ENCODE measurements at places on chromosomes 7 and 10. TPM values are rescaled to one million over a fixed set of nuclear protein-coding genes. Genes with fewer than 3 reads are reported as not detected.

- no peaks in the 10 kb centered on the region for H3K27me3 ChIP-seq
- no peak overlapping the region for H3K27ac ChIP-seq
- H3K4me1 ChIP-seq: no peaks in the 10 kb centered on the region
- no peak for DNase-seq
- H3K36me3 ChIP-seq: no peaks in the 10 kb centered on the region
These were observed 133.6 kb downstream of the TMEM26 start for GRCh38 chr10:61319386-61320256.

DNA sequence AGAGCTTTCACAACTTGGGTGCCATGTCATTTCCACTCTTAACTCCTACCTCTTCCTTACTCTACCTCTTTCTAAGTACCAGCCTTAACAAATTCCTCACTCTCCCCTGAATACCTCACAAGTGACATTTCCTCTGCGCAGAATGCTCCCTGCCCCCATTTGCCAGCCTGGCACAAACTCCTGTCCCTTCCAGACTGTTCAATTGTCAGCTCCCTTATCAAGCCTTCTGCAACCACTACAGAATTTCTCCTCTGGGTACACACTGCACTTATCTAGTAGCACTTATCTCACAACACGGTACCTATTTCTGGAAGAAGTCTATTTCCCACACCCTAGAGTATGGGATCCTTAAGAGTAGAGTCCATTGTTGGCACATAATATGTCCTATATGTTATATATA, 39.1 kb upstream of the ANAPC16 start:
- DNase-seq: no peak
- no peaks in the 10 kb centered on the region for H3K27me3 ChIP-seq
- H3K4me1 ChIP-seq: no peaks in the 10 kb centered on the region
- H3K36me3 ChIP-seq: peaks cover 8% of the 10 kb centered on the region
- H3K27ac ChIP-seq: no peak overlapping the region
- no peak overlapping the region for H3K4me3 ChIP-seq

ACSL5 gene
- 0.64 TPM for total RNA-seq

DNA sequence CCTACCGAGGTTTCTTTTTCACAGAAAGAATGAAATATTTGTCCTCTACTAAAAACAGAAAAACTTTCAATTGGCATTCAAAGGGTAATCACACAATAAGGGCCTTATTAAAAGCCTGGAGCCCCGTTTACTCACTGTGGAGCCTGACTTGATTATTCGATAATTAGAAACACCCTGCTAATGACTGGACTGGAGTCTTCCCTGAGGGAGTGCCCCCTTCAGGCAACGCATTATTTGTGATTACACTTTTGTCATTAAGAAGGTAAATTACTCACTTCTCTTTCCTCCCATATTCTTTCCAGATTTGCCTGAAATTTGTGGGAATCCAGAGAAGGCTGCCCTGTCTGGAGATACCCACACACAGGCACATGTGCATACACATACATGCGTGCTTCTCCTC, 444.2 kb upstream of the NPVF start:
- H3K27ac ChIP-seq: no peak overlapping the region
- no peaks in the 10 kb centered on the region for H3K4me1 ChIP-seq
- no peak overlapping the region for H3K4me3 ChIP-seq
- no peak for DNase-seq

GRCh38 chr7:46939089-46939488, 642.8 kb downstream of the TNS3 start:
- no peak for DNase-seq
- H3K27me3 ChIP-seq: peaks cover 1% of the 10 kb centered on the region
- H3K4me1 ChIP-seq: no peaks in the 10 kb centered on the region
- no peak overlapping the region for H3K27ac ChIP-seq

NKX1-2 gene
- 0.77 TPM for total RNA-seq

- no peaks in the 10 kb centered on the region for H3K27me3 ChIP-seq
- H3K27ac ChIP-seq: no peak overlapping the region
- peaks cover 2% of the 10 kb centered on the region for H3K4me1 ChIP-seq
These were observed 229.3 kb upstream of the KLF14 start for GRCh38 chr7:130963339-130963738.

GRCh38 chr7:137986252-137987017, 15.5 kb downstream of the CREB3L2 start:
- peaks cover 27% of the 10 kb centered on the region for H3K4me1 ChIP-seq
- DNase-seq: no peak
- H3K36me3 ChIP-seq: peaks cover 19% of the 10 kb centered on the region
- H3K27ac ChIP-seq: no peak overlapping the region
- H3K4me3 ChIP-seq: no peak overlapping the region

DNA sequence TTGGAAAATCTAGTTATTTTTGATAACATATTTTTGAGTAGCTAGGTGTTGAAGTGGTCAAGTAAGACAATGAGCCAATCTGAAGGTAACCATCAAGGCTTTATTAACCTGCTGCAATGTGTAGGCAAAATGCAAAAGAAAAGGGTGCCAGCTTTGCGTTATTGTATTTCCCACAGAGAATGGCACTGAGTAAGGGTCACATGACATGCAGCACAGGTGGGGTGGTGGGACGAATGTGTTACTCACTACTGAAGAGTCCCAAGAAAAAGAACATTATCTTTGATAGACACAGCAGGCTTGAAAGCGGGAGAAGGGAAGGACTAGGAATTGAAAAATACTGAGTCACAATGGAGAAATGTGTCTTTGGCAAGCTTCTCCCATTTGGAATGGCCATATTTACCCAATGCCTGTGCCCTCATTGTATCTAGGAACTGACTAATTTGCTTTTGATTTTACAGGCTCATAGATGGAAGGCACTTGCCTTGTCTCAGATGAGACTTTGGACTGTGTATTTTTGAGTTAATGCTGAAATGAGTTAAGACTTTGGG, 898.6 kb upstream of the POT1 start:
- no peak overlapping the region for H3K27ac ChIP-seq
- H3K4me3 ChIP-seq: no peak overlapping the region
